ENCODE measurements at places on chromosomes 12 and 14.

DNA sequence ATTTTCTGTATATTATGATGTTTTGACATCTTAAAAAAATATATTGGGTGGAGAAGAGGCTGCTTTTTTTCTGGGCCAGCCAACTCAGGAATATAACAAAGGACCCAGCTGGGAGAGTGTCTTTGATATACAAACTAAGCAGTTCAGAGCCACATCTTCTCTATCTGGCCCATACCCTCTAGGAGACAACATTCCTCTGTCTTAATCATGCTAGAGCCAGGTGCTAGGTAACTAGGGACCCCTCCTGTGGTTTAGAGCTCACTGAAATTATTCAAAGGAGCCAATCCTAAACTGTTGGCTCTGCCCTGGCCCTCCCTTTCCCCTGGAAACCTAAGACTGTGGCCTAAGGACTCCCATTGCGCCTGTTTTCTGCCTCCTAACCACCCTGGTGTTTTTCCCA, 193.1 kb upstream of the DIO2 start:
- DNase-seq = no peak

- no peak for DNase-seq
These were observed 2.9 kb upstream of the CACNA1C start for GRCh38 chr12:2049604-2050540.

- no peak for DNase-seq
These were observed 78.4 kb upstream of the EEA1 start for GRCh38 chr12:93007544-93007943.

- no peak for DNase-seq
These were observed 8.7 kb upstream of the GPR132 start for GRCh38 chr14:105073720-105074600.

DNA sequence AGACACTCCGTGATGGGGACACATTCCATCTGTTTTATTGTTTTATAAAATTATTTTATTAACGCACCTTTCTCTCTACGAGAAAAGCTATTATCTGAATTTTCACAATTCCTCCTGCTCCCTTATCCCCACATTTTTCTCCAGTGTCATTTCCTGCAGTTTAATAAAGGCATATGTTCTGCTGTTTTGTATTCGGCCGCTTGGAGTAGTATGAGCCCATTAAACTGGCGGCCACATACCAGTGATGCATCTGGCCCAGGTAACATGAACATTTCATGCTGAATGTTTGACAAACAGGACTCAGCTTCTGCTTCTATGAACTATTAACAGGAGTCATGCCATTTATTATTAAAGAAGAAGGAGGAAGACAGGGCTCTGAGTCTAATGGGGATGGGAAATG, 511.0 kb downstream of the TMEM121 start:
- no peak for DNase-seq

Measured in left cardiac atrium (tissue), 4 donors.